ENCODE measurements at places on chromosomes 5 and 9.

DNA sequence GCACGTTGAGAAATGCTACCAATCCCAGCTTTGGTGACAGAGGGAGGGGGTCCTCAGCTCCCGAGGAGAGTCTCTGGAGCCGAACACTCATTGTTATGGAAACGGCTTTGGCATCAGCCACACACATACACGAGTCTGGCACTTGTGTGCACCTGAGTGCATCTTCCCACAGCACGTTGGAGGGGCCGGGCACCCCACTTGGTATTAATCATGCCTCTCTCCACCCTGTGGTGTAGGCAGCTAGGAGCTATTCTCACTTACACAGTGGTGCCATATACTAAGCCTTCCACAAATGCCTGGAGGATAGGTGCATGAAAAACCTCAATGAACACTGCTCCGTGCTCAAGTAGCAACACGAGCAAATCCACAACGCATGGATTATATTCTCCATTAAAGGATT is 133.9 kb upstream of the PANK3 start:
- no peak for DNase-seq

- no peak for DNase-seq
These were observed 1.0 kb downstream of the FAM200C start for GRCh38 chr5:160398806-160399205.

DNA sequence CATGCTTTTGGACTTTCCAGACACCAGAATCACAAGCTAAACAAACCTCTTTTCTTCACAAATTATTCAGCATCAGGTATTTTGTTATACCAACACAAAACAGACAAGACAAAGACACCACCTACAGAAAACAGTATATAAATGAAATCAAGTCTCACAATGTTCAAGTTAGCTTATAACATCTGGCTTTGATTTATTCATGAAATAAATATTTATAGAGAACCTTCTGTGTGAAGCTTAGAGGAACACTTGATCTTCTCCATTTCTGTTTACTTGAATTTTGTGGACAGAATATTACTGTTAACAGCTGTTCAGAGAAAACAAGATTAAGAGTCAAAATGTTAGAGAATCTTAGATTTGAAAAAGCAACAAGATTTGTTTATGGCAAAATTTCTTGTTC is 137.4 kb upstream of the PRR16 start:
- DNase-seq, result no peak

GRCh38 chr5:134374232-134374631 is 2.9 kb downstream of the UBE2B start:
- no peak for DNase-seq

- DNase-seq, result no peak
These were observed 175.6 kb downstream of the MEF2C start for GRCh38 chr5:88707216-88707965.

- no peak for DNase-seq
These were observed 12.2 kb downstream of the CXXC5 start for GRCh38 chr5:139660105-139660922.

- DNase-seq, result no peak
These were observed 264.6 kb downstream of the PJA2 start for GRCh38 chr5:109145139-109145538.

Measured in memory B cell (primary cell).